ENCODE measurements at places on chromosomes 3 and 15. TPM values are rescaled to one million over a fixed set of nuclear protein-coding genes. Genes with fewer than 3 reads are reported as not detected.
A peak's percentile ranks its signal among the peaks of the same experiment; 100 is the strongest.

Gene PARP15
- not detected for total RNA-seq

Gene IQCH
- 14.0 TPM for total RNA-seq

Gene SERPINI1
- 4.8 TPM for total RNA-seq

DNA sequence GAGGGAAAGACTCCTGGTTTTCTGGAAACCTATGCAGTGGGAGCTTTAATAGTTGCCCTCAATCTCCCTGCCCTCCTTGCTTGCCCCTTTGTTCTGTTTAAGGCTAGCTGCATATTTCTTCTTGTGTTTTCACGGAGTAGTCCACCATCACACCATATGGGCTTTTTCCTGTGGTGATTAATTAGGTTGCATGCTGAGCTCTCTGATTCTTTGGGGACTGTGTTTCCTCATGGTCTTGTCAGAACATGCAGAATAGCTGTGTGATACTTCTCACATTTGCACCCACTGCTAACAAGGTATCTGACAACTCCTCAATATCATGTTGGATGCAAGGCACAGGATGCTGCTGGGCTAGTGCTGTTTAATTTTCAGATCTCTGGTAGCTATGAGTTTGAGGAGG lies 139.6 kb downstream of the PTPRG start:
- DNase-seq = no peak

DNA sequence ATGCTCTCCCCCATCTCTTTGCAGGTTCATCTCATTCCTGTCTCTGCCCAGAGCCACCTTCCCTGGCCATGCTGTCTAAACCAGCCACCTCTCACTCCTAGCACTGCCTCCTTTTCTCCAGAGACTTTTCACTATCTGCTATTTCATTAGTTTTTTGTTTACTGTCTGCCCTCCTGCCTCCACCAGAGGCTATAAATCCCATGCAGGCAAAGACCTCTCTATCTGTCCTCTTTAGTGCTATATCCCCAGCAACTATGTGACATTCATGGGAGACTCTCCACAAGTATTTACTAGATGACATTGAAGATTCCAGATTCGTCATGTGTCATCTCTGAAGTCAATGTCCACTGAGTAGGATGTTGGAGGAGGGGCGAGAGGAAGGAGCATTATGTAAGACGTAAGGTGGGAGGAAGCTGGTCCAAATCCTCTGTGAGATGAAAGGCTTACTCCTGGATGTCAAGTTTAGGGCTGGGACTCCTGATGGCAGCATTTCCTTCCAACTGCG lies 3.4 kb upstream of the FAM43A start:
- no peak for DNase-seq

- DNase-seq = peak; percentile 70
Measured at GRCh38 chr3:24156466-24156865, 211.4 kb downstream of the NR1D2 start.

DNA sequence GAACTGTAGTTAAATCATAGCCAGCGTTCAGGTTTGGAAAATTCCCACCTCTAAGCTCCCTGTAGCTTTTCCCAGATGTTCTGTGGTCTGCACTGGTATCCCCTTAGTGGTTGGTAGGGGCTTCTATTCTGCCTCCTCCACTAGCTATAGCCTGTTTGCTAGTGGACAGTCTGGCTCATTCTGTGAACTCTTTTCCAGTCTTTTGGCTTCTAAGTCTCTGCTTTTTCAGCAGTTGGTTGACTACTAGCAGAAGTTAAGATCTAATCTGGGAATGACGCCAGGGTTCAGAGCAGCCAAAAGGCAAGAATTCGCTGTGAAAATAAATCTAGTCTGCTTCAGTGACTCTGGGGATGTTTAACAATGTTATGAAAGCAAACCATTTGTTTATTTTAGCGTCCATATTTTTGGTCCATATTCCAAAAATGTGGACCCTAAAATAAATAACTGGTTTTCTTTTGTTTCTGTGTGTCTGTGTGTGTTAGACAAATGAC lies 73.7 kb upstream of the WDR72 start:
- peak; percentile 86 for DNase-seq

DNA sequence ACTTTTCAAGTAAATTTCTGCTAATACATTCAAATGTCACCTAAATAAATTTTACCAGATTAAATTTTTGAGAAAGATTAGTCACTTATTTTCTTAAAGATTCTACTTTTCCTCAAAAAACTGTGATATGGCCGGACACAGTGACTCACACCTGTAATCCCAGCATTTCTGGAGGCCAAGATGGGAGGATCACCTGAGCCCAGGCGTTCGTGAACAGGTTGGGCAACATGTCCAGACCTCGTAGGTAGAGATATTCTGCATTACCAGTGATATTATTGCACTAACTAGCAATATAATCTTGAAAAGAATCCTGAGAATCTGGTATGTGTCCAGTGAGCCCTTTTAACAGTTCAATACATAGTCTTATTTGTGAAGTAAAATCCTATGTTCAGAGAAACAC lies 61.7 kb downstream of the CBLB start:
- DNase-seq = no peak

GRCh38 chr3:122299872-122300460 lies 25.1 kb upstream of the CSTA start:
- no peak for DNase-seq

DNA sequence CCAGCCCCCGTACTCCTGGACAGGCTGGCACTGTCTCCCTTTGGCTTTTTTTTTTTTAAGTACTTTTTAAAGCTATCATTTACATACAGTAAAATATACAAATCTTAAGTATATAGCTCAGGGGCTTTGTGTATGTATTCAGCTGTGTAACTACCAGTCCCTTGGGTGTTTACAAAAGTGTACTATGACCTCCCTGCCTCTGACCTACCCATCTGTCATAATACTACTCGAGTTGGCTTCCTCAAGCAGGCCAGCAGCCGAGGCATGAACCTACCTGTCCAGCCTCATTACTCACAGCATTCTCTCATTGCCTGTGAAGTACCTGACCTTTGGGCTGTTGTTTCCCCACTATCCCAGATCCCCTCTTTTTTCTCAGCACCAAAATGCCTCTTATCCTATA lies 33.2 kb downstream of the ABHD2 start:
- no peak for DNase-seq

All from renal cortical epithelial cell (primary cell).